ENCODE measurements at places on chromosomes 5 and 9.

DNA sequence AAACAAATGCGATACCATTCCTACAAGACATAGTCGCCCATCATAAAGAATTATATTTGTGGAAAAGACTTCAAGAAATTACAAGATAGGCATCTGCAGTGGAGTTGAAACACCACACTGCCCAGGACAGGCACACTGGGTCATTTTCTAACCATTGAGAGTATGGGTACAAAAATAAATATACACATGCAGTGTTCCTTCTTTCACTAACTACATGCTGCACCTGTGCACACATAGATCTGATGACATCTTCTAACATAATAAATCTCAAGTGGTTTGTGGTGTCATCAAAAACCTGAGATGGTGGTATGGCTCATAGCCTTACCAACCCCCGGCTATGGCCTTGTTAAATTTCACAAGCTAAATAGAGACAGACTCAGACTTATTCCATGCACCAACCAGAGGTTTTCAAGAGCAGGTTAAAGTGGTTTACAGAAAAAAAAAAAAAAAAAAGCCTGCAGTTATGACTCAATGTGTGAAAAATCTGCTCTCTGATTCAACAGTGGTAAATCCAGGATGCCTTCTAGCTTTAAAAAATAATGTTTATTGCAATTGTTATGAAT, 12.4 kb upstream of the NFIB start:
- H3K4me1 ChIP-seq, result peaks cover 13% of the 10 kb centered on the region
- no peak overlapping the region for H3K27ac ChIP-seq
- H3K4me3 ChIP-seq, result no peak overlapping the region
- DNase-seq, result no peak

DNA sequence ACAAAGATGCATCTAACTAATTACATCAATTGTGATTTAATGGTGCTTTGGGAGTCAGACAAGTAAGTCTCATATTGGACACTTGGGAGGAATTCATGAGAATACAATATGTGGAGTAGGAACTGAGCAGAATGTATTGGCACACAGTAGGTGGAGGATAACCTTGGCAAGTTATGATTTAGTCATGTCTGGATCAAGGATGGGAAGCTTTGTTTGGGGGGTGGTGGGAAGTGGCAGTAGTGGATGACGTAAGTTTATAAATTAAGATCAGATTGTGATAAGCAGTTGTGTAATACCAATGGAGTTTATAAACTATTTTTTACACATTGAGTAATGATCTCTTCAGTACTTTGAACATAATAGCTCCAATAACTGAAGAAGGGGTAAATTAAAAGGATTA, 67.0 kb downstream of the SGCD start:
- H3K4me1 ChIP-seq, result no peaks in the 10 kb centered on the region
- H3K27ac ChIP-seq, result no peak overlapping the region
- H3K27me3 ChIP-seq, result no peaks in the 10 kb centered on the region
- no peaks in the 10 kb centered on the region for H3K36me3 ChIP-seq

DNA sequence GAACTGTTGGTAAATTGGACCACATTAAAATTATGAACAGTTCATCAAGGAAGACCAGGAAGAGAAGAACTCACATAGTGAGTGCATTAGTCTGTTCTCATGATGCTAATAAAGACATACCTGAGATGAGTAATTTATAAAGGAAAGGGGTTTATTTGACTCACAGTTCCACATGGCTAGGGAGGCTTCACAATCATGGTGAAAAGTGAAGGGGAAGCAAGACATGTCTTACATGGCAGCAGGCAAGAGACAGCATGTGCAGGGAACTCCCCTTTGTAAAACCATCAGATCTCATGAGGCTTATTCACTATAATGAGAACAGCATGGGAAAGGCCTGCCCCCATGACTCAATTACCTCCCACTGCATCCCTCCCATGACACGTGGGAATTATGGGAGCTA, 135.9 kb upstream of the MAN2A1 start:
- no peaks in the 10 kb centered on the region for H3K4me1 ChIP-seq
- H3K27ac ChIP-seq, result no peak overlapping the region
- H3K4me3 ChIP-seq, result no peak overlapping the region
- DNase-seq, result no peak
- H3K27me3 ChIP-seq, result no peaks in the 10 kb centered on the region

DNA sequence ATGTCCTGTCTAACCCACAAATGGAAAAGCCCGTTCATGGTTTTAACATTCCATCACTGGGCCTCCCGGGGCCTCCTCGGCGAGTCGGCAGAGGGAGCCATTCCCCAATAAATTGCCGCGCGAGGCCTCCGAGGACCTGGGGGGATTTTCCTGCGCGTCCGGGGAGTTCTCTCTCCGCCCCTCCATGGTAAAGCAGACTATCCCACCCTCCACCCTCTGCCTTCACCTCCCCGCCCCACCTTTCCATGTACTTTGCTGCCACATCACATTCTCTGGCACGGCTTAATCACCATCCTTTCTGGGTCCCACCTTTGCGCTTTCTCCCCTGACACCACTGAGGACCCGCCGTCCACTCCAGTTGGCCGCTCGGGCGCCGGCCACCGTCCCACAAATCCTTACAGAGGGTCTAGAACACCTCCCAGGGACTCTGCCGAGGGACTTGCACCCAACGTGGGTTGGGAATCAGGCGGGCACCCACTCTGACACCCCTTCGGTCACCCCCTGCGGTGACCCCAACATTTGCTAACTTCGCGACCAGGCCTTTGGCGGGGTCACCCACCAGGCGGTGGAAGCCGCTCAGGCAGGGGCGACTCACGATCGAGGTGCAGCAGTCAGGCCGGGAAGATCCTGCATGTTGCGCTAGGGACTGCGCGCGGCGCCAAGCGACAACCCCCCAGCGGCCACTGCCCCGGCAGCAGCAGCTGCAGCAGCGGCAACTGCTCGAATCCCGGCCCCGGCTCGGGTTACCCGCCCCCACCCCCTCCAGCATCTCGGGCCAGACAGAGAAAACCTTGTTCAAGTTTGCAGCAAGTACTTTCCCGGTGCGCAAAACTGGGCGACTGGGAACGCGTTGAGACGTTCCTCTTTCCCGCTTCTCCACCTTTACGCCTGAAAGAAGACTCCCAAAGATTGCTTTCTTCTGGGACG, at the start of gene MEGF10:
MEGF10 (plus strand) TSS at position 778 of the 927 bp plus-strand sequence. CDS start 40,513 bp downstream, outside the sequence.
- H3K36me3 ChIP-seq, result no peaks in the 10 kb centered on the region
- H3K27me3 ChIP-seq, result peaks cover 63% of the 10 kb centered on the region
- H3K27ac ChIP-seq, result no peak within 1 kb of the TSS
- peak within 1 kb of the TSS; percentile 5 for H3K4me3 ChIP-seq
- no peak for DNase-seq

DNA sequence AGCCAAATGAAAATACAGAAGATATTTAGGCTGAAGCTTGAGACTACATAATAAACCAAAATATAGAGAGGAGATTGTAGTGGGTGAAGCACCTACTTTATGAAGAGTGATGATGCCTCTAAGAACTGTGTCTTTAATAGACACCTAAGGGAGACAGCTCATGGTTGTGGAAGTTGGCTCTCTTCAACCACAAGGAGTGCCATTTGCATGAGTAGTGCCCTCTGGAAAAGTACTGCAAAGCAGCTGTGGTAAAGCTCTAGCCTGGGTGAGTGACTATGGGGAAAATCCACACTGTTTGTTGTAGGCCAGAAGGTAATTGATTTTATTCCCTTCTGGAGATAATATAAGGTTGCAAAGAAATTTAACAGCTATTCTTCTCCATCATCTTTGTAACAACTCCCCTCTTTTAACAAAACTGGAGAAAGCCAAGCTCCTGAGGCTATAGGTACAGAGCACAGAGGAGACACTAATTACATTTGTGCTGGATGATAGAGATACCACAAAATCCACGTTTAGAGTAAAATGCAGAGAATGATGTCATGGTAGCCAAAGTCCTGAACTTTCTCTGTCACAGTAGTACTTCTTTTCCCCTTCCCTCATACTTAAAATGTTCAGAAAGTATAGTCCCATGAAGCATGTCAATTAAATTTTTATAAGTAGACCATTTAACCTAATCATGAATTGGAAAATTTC, 122.8 kb downstream of the STARD4 start:
- no peaks in the 10 kb centered on the region for H3K36me3 ChIP-seq
- H3K4me3 ChIP-seq, result no peak overlapping the region
- H3K27me3 ChIP-seq, result no peaks in the 10 kb centered on the region
- DNase-seq, result no peak
- H3K4me1 ChIP-seq, result no peaks in the 10 kb centered on the region

DNA sequence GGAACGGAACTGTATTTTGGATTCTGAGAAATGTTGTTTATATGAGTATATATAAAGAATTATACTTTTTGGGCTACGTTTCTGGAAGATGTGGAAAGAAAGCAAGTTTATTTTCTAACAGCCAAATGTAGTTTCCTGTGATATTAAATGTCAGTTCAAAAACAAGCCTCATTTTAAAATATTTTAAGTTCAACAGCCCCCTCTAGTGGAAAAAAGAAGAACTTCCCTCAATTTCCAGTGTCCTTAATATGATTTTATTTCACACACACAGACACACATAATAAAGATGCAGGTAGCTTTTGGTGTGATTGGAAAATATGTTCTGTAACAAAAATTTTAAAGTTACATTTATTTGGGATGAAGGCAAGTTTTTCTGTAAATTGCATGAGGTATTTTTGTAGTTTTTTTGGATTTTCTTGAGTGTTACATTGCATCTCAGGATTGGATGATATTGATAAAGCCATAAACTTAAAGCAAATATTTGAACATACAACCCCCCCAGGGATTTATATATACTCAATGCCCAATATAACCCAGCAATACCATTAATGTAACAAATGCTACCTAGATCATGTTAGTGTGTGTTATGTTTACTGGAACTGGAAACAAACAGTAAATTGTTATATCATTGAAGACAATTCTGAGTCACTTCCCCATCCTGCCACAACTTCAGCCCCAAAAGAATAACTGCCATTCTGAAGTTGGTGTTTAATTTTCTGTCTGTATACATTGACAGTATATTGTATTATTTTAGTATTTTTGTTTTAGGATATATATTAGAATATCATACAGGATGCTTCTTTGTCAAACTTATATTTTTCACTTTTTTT, 54.0 kb downstream of the CCDC171 start:
- H3K4me3 ChIP-seq, result no peak overlapping the region
- no peaks in the 10 kb centered on the region for H3K4me1 ChIP-seq
- no peak for DNase-seq
- no peaks in the 10 kb centered on the region for H3K36me3 ChIP-seq

- H3K36me3 ChIP-seq, result peaks cover 45% of the 10 kb centered on the region
- DNase-seq, result no peak
- H3K27me3 ChIP-seq, result no peaks in the 10 kb centered on the region
- H3K4me3 ChIP-seq, result no peak overlapping the region
- no peak overlapping the region for H3K27ac ChIP-seq
Observed at GRCh38 chr5:43078956-43079355, 38.8 kb upstream of the ANXA2R start.

DNA sequence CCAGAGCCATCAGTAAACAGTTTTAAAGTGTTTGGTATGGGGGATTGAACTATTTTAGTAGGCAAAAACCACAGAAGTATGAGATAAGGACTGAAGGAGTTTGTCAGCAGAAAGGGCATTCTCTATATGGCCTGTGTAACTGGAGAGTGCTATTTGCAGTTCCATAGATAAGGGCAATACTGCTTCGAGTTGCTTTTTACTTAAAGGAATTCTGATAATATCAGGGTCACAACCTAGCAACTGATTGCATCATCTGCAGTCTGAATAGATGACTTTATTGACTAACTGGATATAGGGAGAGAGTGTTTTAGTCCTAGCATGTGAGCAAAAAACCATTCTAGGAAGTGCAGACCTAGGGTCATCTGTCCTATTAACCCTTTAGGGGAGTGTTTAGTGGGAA, 645.2 kb upstream of the PTPRD start:
- H3K4me3 ChIP-seq, result no peak overlapping the region
- H3K4me1 ChIP-seq, result no peaks in the 10 kb centered on the region
- H3K27ac ChIP-seq, result no peak overlapping the region
- no peaks in the 10 kb centered on the region for H3K36me3 ChIP-seq
- DNase-seq, result no peak
- no peaks in the 10 kb centered on the region for H3K27me3 ChIP-seq
